ENCODE measurements at places on chromosomes 1 and 21. TPM values are rescaled to one million over a fixed set of nuclear protein-coding genes. Genes with fewer than 3 reads are reported as not detected.
A peak's percentile ranks its signal among the peaks of the same experiment; 100 is the strongest.

FNDC5 gene
- total RNA-seq, result not detected

RCSD1 gene
- total RNA-seq, result 5.6 TPM

ACKR1 gene
- total RNA-seq, result 23.6 TPM

TEDDM1 gene
- not detected for total RNA-seq

ATP1A2 gene
- total RNA-seq, result 1.6 TPM

EXO1 gene
- total RNA-seq, result not detected

NR1I3 gene
- not detected for total RNA-seq

SFT2D2 gene
- total RNA-seq, result 19.5 TPM

EPHA8 gene
- total RNA-seq, result 0.66 TPM

ILDR2 gene
- 0.66 TPM for total RNA-seq

AMPD1 gene
- not detected for total RNA-seq

ZMYND12 gene
- total RNA-seq, result 1.3 TPM

ARHGEF16 gene
- total RNA-seq, result 22.1 TPM

PDZK1 gene
- 7.8 TPM for total RNA-seq

DNA sequence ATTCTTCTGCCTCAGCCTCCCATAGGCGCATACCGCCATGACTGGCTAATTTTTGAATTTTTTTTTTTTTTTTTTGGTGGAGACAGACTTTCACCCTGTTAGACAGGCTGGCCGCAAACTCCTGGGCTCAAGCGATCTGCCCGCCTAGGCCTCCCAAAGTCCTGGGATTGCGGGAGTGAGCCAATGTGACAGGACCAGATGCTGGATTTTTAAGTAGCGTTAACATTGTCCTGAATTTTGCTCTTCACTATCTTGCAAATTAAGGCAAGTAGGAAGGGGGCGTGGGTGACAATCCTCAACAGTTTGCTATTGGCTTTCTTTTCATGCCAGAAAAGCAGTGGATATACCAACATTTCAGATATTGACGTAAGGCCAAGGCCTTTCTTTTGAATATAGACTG is 49.7 kb upstream of the TSNAX start:
- H3K4me3 ChIP-seq, result no peak overlapping the region
- H3K4me1 ChIP-seq, result no peaks in the 10 kb centered on the region
- no peaks in the 10 kb centered on the region for H3K36me3 ChIP-seq
- H3K27me3 ChIP-seq, result no peaks in the 10 kb centered on the region
- DNase-seq, result no peak

GRCh38 chr1:219412772-219413171 is 200.1 kb downstream of the ZC3H11B start:
- H3K27ac ChIP-seq, result no peak overlapping the region
- H3K36me3 ChIP-seq, result no peaks in the 10 kb centered on the region
- H3K27me3 ChIP-seq, result no peaks in the 10 kb centered on the region
- DNase-seq, result no peak

- no peak overlapping the region for H3K27ac ChIP-seq
- no peak overlapping the region for H3K4me3 ChIP-seq
- H3K27me3 ChIP-seq, result no peaks in the 10 kb centered on the region
- H3K36me3 ChIP-seq, result no peaks in the 10 kb centered on the region
- no peak for DNase-seq
Measured at GRCh38 chr1:108617724-108618056, 43.2 kb downstream of the HENMT1 start.

DNA sequence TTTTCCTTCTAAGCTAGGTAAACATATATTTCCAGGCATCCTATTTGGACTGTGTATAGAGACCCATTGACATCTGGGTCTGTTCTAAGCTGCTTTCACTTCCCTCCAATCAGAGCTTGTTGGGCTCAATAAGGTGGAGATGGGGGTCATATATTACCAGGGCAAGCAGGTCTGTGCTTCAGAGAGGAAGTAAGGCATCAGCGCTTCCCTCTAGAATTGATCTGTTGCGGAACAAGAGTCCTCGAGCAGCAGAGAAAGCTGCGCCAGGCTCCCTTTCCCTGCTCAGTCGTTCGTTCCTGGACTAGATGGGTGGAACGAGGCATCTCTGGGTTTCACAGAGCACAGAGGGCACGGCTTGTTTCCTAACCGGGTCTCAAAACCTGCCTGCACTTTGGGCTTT is 63.5 kb downstream of the DISC1 start:
- H3K27me3 ChIP-seq, result no peaks in the 10 kb centered on the region
- no peaks in the 10 kb centered on the region for H3K4me1 ChIP-seq
- H3K4me3 ChIP-seq, result no peak overlapping the region
- no peak overlapping the region for H3K27ac ChIP-seq

DNA sequence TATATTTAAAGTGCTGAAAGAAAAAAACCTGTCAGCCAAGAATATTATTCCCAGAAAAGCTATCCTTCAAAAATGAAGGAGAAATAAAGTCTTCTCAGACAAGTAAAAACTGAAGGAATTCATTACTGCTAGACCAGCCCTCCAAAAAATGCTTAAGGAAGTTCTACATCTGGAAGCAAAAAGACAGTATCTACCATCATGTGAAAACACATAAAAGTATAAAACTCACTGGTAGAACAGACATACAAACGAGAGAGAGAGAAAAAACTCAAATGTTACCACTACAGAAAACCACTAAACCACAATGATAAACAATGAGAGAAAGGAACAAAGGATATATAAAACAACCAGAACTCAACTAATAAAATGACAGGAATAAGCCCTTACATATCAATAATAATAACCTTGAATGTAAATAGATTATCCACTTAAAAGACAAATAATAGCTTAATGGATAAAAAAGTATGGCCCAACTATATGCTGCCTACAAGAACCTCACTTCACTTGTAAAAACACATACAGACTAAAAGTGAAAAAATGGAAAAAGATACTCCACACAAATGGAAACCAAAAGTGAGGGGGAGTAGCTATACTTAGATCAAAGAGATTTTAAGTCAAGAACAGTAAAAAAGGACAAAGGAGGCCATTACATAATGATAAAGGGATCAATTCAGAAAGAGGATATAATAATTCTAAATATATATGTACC is 22.0 kb downstream of the NSL1 start:
- no peaks in the 10 kb centered on the region for H3K4me1 ChIP-seq
- no peak for DNase-seq
- no peak overlapping the region for H3K27ac ChIP-seq
- no peak overlapping the region for H3K4me3 ChIP-seq

- no peaks in the 10 kb centered on the region for H3K27me3 ChIP-seq
- H3K27ac ChIP-seq, result no peak overlapping the region
- H3K4me1 ChIP-seq, result peaks cover 46% of the 10 kb centered on the region
- H3K4me3 ChIP-seq, result no peak overlapping the region
- DNase-seq, result no peak
Measured at GRCh38 chr1:32111040-32111623, 3.3 kb downstream of the KPNA6 start.

- DNase-seq, result no peak
- no peaks in the 10 kb centered on the region for H3K4me1 ChIP-seq
- H3K27ac ChIP-seq, result no peak overlapping the region
- no peak overlapping the region for H3K4me3 ChIP-seq
- no peaks in the 10 kb centered on the region for H3K36me3 ChIP-seq
Measured at GRCh38 chr1:198636391-198636790, 2.4 kb upstream of the PTPRC start.

DNA sequence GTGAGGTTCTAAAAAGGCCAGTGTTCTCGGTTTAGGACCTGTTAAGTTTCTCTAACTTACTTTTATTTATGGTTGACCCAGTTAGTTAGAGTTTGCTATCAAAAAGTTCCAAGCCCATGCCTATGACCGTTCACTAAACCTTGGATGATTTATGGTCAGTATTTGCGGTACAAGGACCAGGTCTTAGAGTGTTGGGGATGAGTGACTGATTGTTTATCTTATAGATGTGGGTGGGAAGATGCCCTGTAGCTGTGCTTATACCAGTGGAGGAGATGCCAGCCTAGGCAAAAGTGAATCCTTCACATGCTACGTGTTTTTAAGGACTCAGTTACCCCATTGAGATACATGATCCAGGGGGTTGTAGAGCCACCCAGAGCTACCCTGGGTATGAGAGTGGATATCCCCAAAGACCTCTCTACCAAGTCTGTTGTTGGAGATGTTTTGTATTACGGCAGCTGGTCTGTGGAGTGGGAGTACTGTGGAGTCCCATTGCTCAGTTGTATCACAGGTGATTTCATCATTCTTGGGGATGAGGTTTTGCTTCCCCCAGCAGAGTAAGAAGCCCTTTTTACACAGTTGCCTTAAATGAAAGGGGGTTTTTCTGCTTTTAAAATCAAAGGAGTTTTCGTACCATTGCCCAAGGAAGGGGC is 2.1 kb downstream of the SLC22A15 start:
- DNase-seq, result no peak
- H3K27ac ChIP-seq, result no peak overlapping the region
- no peak overlapping the region for H3K4me3 ChIP-seq
- no peaks in the 10 kb centered on the region for H3K27me3 ChIP-seq
- peaks cover 20% of the 10 kb centered on the region for H3K4me1 ChIP-seq
- no peaks in the 10 kb centered on the region for H3K36me3 ChIP-seq

GRCh38 chr1:11326070-11326469 is 53.1 kb downstream of the UBIAD1 start:
- no peak for DNase-seq
- H3K4me3 ChIP-seq, result no peak overlapping the region
- H3K27ac ChIP-seq, result no peak overlapping the region
- H3K4me1 ChIP-seq, result peaks cover 5% of the 10 kb centered on the region
- H3K36me3 ChIP-seq, result no peaks in the 10 kb centered on the region

GRCh38 chr21:42624095-42624790 is 29.2 kb upstream of the PDE9A start:
- H3K4me1 ChIP-seq, result peaks cover 16% of the 10 kb centered on the region
- H3K27ac ChIP-seq, result peak overlapping the region; percentile 45
- H3K4me3 ChIP-seq, result no peak overlapping the region
- H3K27me3 ChIP-seq, result no peaks in the 10 kb centered on the region

DNA sequence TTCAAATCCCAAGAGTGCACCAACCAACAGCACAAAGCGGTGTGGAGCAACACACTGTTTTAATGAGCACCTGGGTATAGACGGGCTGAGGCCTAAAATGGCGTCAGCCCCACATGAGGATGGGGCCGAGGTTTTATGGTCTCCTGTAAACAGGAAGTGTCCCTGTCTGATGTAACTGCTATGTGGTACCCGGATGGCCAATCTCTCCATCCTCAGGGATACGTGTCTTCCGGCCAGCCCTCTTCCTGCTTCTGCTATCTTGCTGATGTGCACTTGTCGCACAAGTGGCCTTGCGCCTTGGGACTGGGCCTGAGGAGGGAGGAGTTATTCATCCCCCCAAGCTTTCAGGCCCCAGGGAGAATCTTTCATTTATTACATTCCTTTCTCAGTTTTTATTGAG is 73.5 kb downstream of the CNST start:
- no peak overlapping the region for H3K27ac ChIP-seq
- DNase-seq, result no peak
- no peaks in the 10 kb centered on the region for H3K27me3 ChIP-seq
- no peaks in the 10 kb centered on the region for H3K4me1 ChIP-seq
- H3K4me3 ChIP-seq, result no peak overlapping the region

DNA sequence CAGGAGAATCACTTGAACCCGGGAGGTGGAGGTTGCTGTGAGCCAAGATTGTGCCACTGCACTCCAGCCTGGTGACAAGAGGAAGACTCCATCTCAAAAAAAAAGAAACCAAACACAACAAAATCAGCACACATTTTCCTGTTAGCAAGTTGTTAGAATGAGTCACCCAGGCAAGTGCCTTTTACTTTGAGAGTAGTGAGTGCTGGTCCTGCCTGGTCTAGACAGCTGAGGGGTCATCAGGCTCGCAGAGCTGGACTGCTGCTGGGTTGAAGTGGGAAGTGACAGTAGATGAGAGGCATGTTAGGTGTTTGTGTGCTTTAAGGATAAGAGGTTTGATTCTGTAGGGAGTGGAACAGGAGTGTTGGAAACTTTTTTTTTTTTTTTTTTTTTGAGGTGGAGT is 31.9 kb downstream of the GNPAT start:
- no peak overlapping the region for H3K4me3 ChIP-seq
- DNase-seq, result no peak
- H3K36me3 ChIP-seq, result peaks cover 27% of the 10 kb centered on the region

- peak; percentile 49 for DNase-seq
- H3K27ac ChIP-seq, result peak overlapping the region; percentile 80
- peaks cover 4% of the 10 kb centered on the region for H3K36me3 ChIP-seq
- no peak overlapping the region for H3K4me3 ChIP-seq
- H3K4me1 ChIP-seq, result peaks cover 80% of the 10 kb centered on the region
- no peaks in the 10 kb centered on the region for H3K27me3 ChIP-seq
Measured at GRCh38 chr1:21618561-21619374, 50.4 kb downstream of the RAP1GAP start.

- H3K36me3 ChIP-seq, result no peaks in the 10 kb centered on the region
- DNase-seq, result no peak
- H3K4me3 ChIP-seq, result no peak overlapping the region
Measured at GRCh38 chr21:40080385-40080784, 213.1 kb downstream of the PCP4 start.

DNA sequence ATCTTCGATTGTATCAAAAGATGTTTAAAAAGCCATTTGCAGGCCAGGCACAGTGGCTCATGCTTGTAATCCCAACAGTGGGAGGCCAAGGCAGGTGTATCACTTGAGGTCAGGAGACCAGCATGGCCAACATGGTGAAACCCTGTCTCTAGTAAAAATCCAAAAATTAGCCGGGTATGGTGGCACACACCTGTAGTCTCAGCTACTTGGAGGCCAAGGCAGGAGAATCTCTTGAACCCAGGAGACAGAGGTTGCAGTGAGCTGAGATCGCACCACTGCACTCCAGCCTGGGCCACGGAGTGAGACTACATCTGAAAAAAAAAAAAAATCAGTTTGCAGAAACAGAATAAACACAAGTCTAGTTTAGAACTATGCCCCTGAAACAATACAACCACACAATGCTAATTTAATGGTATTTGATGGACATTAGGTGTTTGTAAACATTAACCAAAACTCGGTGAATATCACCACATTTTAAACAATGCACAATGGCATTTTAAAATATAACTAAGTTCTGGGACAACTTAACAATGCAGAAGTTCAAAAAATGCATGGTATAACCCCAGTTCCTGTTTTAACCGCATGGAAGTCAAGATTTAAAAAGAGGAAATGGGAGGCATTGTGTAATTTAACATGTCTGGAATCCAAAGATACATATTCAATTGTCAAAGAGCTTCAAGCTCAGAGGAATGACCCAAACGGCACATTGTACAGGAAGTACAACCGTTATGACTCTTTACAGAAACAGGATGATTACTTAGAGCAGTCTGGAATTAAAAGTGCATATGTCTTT is 7.1 kb upstream of the PTTG1IP start:
- H3K4me3 ChIP-seq, result no peak overlapping the region
- no peaks in the 10 kb centered on the region for H3K27me3 ChIP-seq
- no peaks in the 10 kb centered on the region for H3K36me3 ChIP-seq
- no peak for DNase-seq

DNA sequence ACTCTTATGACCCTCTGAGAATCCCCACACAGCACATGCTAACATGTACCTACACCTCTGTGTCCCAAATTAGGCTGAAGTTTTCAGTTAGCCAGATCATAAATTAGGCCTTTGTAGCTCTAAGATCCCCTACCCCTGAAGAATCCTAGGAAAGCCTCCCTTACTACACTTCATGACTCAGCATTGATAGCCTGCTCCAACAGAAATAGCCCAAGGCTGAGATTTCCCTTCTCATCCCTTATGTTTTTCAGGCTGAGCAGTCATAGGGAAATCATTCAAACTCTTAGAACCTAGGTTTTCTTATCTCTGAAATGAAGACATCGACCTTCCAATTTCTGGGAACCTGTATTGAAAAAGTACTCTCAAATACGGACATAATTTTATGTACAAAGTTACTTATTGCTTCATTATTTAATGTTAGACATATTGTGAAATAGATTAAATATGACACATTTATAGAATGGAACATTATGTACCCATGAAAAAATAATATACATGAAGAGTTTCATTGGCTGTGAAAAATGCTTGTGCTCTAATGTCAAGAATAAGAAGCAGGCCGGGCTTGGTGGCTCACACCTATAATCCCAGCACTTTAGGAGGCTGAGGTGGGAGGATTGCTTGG is 122.4 kb upstream of the UBE2U start:
- no peak overlapping the region for H3K27ac ChIP-seq
- no peak for DNase-seq
- H3K4me1 ChIP-seq, result no peaks in the 10 kb centered on the region
- no peak overlapping the region for H3K4me3 ChIP-seq

Data from body of pancreas (tissue), 4 donors.